ENCODE measurements at places on chromosomes 1 and 21.

- no peak for DNase-seq
These were observed 49.4 kb downstream of the LGR6 start for GRCh38 chr1:202243006-202243405.

- DNase-seq, result no peak
These were observed 119.6 kb downstream of the ACTL8 start for GRCh38 chr1:17874710-17875109.

DNA sequence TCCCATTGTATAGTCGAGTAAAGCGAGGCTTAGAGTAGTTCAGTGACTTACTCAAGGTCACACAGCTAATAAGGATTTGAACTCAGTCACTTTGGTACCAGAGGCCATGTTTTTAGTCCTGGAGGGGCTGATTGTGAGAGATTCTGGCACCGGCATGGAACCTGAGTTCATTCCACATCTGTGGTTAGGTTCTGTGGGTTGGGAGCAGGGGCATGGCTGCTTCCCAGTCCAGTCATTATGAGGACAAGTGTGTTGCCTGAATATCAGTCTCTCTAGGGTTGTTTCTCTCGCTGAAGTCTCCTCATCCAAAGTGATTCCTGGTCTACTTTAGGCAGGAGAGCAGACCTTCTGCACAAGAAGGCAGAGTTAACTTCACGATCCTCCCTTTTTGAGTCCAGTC, 90.6 kb downstream of the C1orf94 start:
- DNase-seq, result no peak

GRCh38 chr1:36663772-36664430, 181.2 kb upstream of the CSF3R start:
- no peak for DNase-seq

DNA sequence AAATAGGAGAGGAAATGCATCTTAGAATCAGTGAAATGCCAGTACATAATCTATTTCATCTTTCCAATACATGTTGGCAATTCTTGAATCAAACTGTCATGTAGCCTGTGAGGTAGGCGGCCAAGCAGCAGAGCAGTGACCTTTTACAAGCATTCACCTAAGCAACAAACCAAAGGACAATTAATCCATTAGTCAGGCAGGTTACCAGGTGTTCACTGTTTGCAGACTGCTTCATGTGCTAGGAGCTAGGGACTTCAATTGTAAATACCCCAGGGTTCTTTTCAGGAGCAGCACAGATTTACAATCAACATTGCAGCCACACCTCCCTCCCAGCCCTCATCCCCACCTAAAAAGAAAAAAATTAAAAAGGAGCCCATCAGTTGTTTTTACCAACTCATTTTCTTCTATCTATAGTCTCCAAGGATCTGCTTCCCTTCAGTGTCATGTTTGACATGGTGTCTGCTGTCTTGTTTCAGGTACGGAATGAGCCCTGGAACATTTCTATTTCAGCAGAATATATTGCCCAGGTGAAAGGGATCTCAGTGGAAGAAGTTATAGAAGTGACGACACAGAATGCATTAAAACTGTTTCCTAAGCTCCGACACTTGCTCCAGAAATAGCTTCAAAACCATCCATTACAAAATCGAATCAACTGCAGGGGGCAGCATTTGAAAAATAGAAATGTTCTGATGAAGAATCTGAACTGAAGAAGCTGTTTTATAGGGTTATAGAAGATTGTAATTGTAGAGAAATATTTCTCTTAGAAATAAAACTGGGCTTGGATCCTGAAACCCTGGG, 23.0 kb downstream of the TATDN3 start:
- DNase-seq, result no peak

DNA sequence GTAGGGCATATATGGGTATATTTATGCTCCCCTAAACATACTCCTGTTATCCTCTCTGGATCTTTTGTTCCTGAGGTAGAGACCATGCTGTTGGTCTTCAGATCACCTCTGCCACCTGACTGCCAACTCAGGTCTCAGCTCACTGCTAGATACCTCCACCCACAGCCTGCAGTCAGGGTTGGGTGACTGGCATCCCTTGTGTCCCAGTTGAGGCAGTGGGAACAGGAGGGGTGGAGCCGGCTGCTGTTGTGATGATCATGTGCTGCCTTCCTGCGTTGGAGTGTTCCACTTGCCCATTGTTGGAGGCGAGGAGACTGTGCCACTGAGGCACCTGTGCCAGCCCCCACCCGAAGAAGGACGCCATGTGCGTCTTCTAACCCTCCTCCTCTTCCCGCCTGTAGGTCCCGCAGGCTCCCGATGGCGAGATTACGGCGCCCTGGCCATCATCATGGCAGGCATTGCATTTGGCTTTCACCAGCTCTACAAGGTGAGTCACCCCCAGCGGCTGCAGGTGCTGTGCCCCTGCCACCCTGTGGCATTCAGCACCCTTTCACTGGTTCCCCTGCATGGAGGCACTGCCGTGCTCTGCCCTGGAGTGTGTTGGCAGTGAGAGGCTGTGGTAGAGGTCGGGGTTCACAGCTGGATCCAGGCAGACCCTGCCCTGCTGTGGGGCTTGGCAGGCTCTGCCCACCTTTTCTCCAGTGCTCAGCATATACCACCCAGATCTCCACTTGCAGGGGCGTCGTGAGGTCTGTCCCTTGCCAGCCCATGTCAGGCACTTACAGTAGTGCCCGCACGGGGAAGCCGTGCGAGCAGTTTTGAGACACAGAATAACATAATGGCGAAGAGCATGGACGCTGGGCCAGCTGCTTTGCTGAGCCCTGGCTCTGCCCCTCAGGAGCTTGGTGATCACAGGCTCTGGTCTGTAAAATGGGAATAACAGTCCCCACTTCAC, 143.5 kb downstream of the PEX14 start:
- DNase-seq, result no peak

DNA sequence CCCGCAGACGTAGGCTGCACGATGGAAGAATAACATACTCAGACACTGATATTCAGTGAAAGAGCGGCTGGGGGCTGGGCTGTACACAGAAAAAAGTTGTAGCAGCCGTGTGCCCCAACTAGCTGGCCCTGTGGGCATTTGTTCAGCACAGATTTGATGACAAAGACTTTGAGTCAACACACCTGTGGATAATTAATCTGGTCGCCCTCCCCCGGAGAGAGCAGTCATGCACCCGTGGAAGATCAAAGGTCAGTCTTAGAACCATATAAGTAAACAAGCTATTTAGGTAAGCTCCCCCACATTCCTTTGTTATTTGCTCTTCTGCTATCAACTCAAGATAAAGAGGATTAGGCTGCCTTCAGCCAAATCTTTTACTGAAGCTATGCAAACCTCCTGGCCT, 148.4 kb upstream of the HMCN1 start:
- DNase-seq, result no peak

DNA sequence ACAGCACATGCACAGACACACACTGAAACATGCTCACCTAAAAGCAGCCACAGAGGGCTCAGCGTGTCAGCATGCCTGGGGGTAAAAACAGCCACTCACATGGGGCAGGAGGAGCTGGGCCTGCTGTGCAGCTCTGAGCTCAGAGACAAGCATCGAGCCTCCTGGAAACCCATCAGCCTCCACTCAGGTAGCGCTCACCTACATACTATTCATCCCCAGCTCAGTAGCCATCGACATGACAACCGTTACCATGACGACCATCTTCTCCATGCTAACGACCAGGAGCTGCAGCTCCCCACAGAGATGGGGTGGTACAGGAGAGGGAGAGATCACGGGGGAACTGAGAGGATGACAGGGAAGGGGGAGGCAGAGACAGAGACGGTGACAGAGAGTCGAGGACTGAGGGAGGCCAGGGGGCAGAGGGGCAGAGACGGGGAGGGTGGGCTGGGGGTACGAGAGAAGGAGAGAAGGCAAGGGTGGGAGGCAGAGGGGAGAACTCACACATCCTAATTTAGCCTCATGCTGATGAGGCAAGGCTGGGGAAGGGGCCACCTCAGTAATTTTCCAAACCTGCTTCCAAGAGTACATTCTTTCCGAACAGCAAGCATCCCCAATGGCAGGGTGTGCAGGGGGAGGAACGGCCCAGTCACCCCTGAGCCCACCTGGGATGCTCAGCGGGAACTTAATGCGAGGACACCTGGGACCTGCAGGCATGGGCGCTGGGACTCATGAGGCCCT, 28.4 kb downstream of the SDC3 start:
- DNase-seq, result peak; percentile 78

- DNase-seq, result no peak
These were observed 19.0 kb upstream of the L1TD1 start for GRCh38 chr1:62175568-62176179.

DNA sequence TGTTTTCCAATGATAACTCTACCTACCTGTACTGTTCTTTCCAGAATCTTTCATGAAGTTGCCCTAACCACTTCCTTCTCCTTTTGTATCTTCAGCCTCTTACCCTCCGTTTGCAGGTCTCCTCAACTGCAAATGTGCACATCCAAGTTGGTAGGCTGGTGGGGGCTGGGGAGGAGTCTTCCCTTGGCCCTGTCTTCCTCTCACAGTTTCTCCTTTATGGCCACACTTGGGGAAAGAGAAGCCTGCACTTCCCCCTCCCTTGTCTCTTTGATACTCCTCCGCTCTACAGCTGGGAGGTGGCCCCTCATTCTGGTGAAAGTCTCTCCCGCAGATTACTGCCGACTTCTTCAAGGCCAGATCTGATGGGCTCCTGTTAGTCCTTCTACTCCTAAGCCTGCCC, 26.9 kb upstream of the GPR88 start:
- DNase-seq, result no peak

GRCh38 chr1:46065405-46065804, 67.0 kb downstream of the PIK3R3 start:
- no peak for DNase-seq

GRCh38 chr1:224329484-224329841, 509 bp downstream of the NVL start:
- no peak for DNase-seq

DNA sequence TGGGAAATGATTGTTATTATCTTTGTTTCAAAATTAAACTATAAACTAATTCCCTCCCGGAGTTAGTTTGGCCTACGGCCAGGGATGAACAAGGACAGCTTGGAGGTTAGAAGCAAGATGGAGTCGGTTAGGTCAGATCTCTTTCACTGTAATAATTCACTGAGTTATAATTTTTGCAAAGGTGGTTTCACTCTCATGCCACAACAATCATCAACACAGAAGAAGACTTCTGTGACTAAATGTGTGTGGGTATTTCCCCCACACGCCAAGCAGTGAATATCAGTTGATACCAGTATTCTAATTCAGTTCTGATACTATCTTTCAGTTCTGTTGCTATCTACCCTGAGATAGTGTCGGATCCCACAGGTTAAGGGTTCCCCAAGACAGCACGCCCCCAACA, 215.1 kb downstream of the S1PR1 start:
- DNase-seq, result no peak

DNA sequence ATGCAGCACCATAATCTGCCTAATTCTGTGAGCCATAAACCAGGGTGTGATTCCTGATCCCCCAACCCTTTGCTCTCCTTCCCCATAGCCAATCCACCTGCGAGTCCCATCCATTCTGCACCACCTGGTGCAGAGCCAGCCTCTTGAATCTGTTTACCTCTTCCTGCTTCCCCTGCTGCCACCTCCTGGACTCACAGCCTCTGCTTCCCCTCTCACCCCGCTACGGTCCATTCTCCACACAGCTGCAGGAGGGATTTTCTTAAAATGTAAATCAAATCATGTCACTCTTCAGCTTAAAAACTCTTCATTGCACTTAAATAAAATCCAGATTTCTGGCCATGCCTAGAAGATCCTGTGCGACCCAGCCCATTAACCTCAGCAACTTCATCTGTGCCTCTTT, 186.7 kb downstream of the FOXD2 start:
- DNase-seq, result no peak

DNA sequence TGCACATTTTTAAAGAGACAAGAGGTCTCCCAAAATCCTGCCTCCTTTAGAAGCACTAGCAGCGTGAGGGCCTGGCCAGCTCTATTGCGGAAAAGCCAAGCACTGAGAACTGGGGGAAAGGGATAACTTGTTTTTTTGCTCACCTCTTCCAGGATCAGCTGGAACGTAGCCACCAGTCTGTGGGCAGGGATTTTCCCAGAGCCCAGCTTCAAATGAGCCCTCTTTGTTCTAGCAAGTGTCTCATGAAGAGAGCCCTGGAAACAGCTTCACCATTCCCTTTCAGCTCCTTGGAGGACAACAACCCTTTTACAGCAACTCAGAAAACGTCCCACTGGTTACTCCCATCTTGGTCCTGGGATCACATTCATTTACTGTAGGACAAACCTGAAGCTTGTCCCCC, 195.4 kb downstream of the LMX1A start:
- DNase-seq, result no peak

DNA sequence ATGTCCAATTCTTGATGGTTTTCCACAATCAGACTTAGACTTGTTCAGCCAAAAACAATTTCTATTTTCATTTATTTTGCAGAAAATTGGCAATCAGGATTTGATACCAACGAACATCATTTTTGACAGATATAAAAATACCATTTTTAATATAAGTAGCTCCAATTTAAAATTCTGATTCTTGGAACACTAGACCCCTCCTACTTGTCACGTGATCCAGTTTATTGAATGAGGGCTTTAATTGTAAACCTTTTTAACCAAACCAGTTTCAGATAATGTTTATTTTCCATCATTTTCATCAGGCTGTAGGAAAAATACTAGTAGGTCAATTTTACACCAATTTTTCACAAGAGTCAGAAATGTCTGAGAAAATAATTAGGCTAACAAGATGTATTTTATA, 607.2 kb upstream of the RGS18 start:
- no peak for DNase-seq

GRCh38 chr1:201466492-201466891, 2.5 kb downstream of the PHLDA3 start:
- DNase-seq, result no peak

DNA sequence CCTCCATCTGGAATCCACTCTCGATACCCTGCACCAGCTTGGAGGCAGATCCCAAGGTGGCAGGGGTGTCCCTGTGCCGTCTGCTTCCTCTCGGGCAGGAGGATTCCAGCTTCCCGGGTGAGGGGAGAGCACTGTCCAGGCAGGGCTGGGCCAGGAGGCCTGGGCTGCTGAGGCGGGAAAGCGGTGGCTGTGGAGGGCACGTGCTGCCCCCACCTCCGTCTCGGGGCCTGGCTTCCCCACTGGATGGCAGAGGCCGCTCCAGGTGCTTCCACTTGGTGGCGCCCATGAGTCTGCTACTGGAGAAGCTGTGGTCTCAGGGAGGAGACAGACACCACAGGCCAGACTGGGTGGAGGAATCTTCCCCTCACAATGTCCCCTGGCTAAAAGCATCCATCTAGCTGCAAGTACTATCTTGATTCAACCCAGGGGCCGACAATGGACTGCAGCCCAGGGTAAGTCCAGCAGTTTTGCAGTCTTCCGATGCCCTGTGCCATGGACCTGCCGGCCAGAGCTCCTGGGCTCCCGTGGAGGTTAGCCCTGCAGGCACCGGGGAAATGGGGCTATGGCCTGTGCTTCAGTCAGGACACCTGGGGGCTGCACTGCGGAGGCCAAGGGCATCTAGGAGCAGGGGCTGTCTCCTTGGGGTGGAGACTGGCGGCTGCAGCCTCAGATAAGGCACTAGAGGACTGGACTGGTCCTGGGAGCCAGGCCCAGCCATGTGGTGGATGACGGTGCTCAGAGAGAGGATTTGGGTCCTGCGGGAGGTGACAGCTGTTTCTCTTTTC, 41.3 kb upstream of the EIF4G3 start:
- DNase-seq, result no peak

GRCh38 chr21:34262469-34262845, 101.3 kb upstream of the KCNE2 start:
- DNase-seq, result no peak

Measured in caudate nucleus (tissue), 63 donors.